Non-pigmented ciliary epithelial cell (primary cell): ENCODE measurements at places on chromosomes 1 and 21.

GRCh38 chr1:9922342-9922741 is 12.3 kb upstream of the CTNNBIP1 start:
- DNase-seq: no peak

GRCh38 chr1:113975211-113975895 is 3.9 kb upstream of the OLFML3 start:
- DNase-seq: no peak

- no peak for DNase-seq
These were observed 42.5 kb upstream of the GPR52 start for GRCh38 chr1:174405219-174405618.

GRCh38 chr1:36107394-36107793 is 17.6 kb downstream of the COL8A2 start:
- no peak for DNase-seq

- no peak for DNase-seq
These were observed 241.4 kb downstream of the TOMM20 start for GRCh38 chr1:234887016-234887900.

DNA sequence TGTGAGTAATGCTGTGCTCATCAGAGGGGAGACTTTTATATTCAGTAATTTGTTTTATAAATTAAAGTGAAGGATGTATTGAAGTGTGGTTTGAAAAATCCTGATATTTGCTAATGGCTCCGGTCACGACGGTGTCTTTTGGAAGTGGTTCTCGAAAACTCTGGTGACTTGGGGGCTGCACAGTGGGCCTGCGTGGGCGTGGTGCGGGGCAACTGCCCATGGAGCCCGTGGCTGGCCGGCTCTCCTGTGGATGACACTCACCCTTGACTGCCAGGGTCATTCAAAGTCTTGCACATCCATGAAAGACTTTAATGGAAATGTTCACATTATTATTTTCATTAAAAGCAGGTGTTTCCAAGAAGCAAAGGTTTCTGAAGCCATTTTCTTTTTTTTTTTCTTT is 7.7 kb downstream of the FAAP20 start:
- DNase-seq: no peak

DNA sequence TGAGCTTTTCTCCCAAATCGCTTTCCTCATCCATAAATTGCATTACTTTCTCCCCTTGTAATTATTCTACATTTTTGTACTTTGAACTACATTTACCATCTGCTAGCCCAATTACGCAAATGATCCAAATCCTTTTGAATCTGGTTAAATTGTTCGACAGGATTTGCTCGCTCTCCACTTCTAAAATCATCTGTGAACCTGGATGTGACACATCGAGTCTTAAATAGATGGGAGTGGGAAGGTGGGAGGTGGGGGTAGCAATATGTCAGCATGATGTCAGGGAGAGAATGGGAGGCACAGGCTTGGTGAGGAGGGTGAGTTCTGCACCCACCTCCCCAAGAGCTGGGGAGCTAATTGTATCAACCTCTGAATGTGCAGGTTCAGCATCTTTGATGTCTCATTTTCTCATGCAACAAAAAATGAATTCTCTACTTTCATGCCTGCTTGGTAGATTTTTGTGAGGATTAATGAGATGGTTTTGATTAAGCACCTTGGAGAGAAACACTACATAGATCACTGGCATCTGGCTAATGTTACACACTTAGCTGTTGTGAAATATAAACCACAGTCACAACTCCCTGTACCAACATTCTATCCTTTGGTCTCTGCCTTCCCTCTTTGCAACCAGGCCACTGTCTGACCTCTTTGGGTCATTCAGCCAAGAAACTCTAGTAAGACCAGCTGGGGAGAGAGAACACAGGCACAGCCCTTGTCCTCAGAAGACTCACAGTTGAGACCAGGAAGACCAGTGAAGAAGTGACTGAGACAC is 165.1 kb downstream of the DAB1 start:
- DNase-seq: no peak

DNA sequence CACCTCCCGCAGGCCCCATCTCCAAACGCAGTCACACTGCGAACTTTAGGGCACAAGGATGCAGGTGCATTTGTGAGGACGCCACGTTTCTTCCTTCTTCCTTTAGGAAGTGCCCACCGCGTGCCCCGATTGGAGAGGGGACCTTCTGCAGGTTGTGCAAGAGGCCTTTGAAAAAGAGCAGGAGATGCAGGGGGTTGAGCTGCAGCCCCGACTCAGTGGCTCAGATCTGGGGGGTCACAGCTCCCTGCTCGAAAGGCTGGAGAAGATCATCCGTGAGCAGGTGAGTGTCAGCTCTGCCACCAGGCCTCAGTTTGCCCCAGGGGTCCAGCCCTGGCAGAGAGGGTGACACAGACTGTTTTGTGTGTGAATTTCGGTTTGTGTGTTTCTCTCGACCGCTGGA is 31.2 kb upstream of the DIP2A start:
- DNase-seq: no peak

GRCh38 chr1:197268012-197268411 is at the start of gene CRB1:
TSS of gene CRB1 (plus strand) at chr1:197268252. CDS start at chr1:197268413, 161 bp downstream.
- no peak for DNase-seq

DNA sequence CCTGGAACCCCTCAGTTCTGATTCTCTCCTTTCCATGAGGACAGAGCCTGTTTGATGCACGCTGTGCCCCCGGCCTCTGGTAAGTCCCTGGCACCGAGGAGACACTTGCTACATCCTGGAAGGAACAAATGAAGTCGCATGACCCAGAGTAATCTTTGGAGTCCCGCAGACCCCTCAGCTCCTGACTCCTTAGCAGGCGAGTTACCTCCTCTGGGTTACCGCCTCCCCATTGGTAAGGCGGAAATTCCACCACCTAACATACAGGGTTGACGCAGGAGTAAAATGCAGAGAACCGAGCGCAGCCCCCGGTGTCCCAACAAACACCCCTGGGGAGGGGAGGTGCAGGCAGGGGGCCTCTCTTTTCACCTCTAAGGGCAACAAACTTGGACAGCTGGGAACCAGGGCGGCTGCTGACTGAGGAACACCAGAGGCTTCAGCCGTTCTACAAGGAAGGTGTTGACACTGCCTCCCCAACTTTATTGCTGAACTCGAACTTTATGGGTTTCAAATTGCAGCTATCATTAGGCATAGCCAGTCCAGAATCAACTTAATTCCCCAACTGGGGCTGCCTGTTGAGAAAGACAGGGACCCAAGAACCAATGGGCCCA is 115.3 kb upstream of the IFFO2 start:
- no peak for DNase-seq

- no peak for DNase-seq
These were observed 36.4 kb downstream of the ZNF697 start for GRCh38 chr1:119611701-119612113.

DNA sequence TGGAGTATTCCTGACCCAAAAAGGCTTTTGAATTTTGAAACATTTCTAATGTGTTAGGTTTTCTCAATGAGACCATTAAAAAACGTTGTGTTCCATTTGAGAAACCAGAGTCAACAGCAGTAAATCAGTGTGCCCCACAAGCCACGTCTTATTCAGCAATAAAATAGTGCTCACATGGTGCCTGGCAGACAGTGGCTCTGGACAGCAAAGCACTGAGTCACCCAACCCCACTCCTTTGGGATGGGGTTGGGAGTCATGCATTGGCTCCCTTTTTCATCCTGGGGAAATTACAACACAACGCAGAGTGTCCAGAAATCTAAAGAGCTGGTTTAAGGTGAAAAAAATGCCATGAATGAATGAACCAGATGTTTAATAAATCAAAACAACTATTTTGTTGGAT is 46.5 kb downstream of the KCNJ15 start:
- no peak for DNase-seq

GRCh38 chr1:208243967-208244916 is at the start of gene PLXNA2:
TSS of gene PLXNA2 (minus strand) at chr1:208244384. CDS start at chr1:208217922, 26,462 bp downstream.
- DNase-seq: no peak

DNA sequence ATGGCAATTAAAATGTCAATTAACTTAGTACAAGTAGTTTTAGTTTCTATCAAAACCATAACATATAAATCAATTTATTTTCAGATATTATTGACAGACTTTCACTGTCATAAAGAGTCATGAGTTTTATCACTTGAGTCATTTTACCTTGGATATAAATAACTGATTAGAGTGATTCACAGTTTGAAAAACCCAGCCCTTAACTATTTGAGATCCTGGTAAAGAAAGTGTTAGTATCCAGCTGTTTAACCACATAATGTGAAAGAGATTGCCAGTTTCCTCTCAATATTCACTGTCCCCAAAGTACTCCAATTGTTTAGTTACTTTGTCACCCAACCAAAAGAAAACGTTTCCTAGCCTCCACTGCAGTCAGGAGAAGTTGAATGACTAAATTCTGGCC is 91.3 kb downstream of the UCHL5 start:
- DNase-seq: no peak

DNA sequence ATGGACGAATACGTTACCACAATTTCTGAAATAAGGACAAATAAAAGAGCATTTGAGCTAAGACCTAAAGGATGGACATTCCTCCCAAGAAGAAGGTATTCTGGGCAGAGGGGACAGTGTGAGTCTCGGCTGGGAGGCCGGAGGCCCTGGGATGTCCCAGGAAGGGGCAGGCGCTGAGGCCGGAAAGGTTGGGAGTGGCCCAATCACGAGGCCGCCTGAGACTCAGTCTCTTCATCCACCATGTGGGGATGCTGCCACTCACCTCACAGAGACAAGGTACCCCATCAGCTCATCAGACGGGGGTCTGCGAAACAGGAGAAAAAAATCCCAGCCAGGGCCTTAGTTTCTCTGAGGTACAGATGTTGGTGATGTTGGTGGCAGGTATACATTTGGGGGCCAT is 24.3 kb upstream of the LAPTM5 start:
- DNase-seq: no peak

- no peak for DNase-seq
These were observed 90.9 kb downstream of the SH3GLB1 start for GRCh38 chr1:86795316-86795715.

- DNase-seq: no peak
These were observed 101.5 kb downstream of the ST6GALNAC3 start for GRCh38 chr1:76176000-76176399.

- no peak for DNase-seq
These were observed 149.7 kb upstream of the JUN start for GRCh38 chr1:58933599-58933926.

- no peak for DNase-seq
These were observed 15.4 kb downstream of the IL12RB2 start for GRCh38 chr1:67323087-67323486.
